ENCODE measurements at places on chromosomes 7 and 10. TPM values are rescaled to one million over a fixed set of nuclear protein-coding genes. Genes with fewer than 3 reads are reported as not detected.

GRCh38 chr10:92387289-92387940, 96.4 kb downstream of the MARCHF5 start:
- DNase-seq = peak; percentile 11

- DNase-seq = no peak
Observed at GRCh38 chr7:1817061-1817712, 147.1 kb downstream of the ELFN1 start.

DNA sequence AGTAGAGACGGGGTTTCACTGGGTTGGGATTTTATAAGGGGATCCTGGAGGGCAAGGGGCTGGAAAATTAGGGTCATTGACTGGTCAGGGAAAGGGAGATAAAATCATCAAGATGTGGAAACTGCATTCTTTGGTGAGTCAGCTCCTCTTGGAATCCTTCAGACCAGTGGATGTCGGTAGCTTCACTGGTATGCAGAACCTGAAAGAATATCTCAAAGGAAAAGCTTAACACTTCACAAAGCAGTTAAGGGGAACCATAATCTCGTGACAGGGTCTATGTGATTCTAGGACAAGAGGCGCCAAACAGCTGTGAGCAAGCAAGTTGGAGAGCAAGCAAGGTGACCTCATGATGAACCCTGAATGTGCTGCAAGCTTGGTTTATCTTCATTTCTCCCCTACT, 634.7 kb upstream of the AUTS2 start:
- DNase-seq = no peak

GRCh38 chr10:124130198-124130900, 37.0 kb upstream of the CHST15 start:
- no peak for DNase-seq

DNA sequence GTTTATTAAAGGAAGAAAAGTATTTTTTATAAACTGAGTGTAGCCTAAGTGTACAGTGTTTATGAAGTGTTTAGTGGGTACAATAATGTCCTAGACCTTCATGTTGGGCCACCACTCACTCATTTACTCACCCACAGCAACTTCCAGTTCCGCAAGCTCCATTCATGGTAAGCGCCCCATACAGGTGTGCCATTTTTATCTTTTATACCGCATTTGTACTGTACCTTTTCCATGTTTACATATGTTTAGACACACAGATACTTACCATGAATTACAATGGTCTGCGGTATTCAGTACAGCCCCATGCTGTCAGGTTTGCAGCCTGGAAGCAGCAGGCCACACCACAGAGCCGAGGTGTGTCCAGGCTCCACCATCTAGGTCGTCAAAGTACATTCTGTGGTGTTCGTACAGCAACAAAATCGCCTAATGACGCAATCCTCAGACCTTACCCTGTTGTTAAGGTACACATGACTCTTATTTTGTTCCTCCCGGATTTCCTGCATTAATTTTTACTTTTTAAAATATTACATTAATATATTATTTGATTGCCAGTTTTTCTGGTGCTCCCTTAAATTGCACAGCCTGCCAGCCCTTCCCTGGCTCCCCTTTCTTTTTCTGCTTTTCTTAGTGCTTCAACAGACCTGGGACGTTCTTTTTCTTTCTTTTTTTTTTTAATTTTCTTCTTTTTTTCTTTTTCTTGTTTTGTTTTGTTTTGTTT, 881 bp upstream of the SSBP1 start:
- no peak for DNase-seq

DNA sequence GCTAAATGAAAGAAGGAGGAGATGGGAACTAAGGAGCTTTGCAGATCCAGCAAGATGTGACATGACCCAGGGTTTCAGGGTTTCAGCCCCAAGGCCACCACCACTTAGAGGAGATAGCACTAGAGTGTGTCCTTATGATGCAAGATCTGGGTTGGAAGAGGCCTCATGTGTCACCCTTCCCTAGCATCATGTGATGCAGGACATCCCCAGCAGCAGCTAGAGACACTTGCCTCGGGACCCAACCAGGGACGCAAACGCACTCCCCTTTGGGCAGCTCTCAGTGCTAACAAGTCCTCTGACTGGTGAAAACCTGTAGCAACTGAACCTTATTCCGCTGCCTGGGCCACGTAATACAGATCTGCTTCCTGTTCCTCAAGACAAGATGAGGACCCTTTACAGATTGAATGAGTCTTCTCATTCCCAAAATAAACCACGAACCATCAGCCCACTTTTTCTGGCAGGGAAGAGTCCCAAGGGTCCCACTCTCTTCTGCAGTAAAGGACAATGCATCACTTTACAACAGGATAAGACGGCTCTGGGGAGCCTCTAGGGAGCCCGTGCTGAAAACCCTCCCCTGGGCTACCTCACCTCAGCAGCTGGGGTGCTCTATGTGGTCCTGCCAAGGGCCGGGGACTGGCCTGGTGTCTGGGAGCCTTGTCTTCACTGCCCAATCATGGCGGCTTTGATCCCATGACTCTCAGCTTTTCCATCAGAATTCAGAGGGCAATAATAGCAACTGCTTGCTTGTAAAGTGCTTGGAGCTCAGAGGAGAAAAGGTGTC, 44.8 kb upstream of the GDF10 start:
- no peak for DNase-seq

DNA sequence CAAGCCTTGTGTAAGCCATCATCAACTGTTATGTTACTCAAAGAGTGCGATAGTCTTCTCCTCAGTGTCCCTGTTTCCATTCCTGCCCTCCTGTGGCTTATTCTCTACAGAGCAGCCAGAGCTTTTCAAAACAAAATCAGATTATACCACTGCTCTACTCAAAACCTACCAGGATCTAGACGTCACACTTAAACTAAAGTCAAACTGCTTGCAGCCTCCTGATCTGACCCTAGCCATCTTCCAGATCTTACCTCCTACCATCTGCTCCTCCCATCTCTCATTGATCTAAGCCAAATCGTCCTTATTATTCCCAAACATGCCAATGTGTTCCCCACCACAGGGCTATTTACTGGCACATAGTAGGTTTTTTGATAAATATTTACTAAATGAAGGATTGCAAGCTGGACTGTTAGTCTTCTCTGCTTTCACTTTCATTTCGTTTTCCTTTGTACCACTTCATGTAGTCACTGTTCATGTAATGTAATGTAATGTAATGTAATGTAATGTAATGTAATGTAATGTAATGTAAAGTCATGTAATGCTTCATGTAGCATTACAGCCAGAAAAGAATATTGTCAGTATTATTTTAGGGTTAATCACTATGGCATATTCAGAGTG, 116.1 kb downstream of the GPR37 start:
- DNase-seq = no peak

DNA sequence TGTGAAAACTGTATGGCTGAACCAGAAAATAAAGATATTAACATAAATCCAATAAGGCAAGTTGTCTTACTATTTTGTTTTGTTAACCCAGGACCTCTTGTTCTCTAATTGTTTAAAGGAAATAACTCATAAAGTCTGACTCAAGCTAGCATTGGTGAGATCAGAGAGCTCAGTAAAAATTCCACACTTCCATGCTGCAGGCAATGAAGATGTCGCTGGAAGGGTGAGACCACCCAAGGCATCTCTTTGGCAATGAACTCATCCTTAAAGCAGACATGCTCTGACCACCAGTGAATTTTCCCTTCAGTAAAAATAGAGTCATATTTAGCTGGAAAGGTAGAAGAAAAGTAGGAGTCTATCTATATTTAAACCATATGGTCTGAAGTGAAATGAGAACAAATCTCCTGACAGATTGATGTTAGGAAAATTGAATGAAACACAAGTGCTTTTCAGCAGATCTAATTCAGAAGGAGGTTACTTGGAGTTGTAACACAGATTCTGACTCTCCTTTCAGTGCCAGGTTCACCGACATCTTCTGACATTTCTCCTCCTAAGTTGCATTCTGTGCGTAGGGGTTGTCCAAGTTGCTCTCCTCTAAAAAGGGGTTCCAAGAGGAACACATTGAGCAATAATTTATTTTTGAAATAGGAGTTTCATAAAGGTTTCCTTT, 32.8 kb upstream of the VIPR2 start:
- DNase-seq = no peak

DNA sequence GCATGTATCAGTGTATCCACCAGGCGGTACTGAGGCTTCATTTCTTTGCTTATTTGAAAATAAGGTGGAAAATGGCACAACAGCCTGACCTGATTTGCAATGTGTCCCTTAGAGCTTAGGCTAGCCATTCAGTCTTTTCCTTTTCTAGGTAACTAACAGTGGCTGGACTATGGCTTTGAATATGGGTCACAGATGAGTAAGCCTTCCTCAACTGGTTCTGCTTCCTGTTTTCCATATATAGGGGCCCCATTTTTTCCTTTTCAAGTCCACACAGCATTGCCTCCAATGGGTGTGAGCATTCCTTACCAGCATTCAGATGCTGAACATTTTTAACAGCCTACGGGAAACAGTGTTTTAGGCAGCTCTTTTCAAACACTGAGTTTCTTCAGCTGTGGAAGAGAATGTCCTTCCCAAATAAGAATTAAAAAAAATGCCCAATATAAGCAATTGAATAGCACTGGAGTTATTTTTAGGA, 3.9 kb upstream of the ITGB1 start:
- no peak for DNase-seq

DNA sequence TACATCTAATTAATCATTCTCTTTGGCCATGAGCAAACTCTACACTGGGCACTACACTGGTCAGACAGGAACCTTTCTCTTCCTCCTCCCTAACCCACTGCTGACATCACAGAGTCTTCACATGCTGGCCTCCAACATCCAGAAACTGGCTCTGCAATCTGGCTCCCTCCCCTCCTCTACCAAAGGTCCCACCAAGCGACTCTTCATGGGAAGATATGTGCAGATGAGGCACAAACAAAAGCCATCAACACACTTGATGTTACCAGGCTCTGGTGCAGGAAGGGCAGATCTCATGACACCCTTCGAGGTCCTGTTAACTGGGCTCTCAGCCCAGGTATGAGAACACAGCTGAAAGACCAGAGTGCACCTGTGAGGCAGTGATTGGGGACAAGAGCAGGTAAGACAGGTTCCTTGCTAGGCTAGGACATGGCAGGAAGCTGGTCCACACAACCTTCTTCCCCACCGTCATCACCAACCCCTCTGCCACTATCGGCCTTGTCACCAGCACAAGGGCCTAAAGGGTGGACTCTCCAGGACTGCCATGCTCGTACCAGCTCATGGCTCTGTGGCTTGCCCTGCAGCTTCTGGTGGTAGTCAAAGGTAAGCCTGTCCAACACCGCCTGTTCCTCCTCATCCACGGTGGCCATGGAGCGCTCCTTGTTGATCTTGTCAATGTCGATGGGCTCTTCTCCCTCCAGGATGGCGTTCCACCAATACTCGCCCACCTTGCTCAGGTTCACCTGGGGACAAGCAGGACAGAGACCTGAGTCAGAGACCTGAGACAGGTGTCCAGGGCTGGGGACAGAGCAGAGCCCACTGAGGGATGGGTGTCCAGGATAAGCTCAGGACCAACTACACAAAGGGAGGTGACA, 66.6 kb upstream of the CAMK2B start:
- no peak for DNase-seq

DNA sequence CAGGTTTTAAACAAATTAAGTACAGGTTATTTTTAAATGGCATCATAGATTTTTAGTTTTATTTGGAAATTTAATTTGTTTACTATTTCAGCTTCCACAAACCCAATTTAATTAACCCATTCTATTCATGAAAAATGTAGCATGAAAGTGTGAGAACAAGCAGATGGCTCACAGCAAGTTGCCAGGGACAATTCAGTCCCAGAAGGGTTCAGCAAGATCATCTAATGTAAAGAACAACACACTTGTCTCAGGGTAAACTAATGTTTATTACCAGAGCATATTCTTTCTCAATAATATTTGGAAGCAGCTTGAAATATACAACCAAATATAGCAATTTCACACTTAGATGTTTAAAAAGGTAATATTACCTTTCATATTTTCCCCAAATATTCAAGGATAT, 166.9 kb upstream of the SLC13A1 start:
- no peak for DNase-seq

- no peak for DNase-seq
Observed at GRCh38 chr10:101536800-101537199, 51.3 kb downstream of the POLL start.

GRCh38 chr7:158444501-158445420, 142.9 kb downstream of the PTPRN2 start:
- no peak for DNase-seq

GRCh38 chr10:33334805-33335550, 511 bp upstream of the NRP1 start:
- DNase-seq = no peak

GRCh38 chr7:5677538-5678294, 103.7 kb downstream of the RNF216 start:
- no peak for DNase-seq

- no peak for DNase-seq
Observed at GRCh38 chr10:3682745-3683144, 102.3 kb downstream of the KLF6 start.

- no peak for DNase-seq
Observed at GRCh38 chr10:77308084-77308732, 329.4 kb downstream of the KCNMA1 start.

FGFR2 gene
- 12.8 TPM for polyA plus RNA-seq

ADCY1 gene
- 0.50 TPM for polyA plus RNA-seq

All from keratinocyte (primary cell).